ENCODE measurements at places on chromosomes 12 and 14.

GRCh38 chr12:120361506-120362208, 7.3 kb downstream of the MSI1 start:
- DNase-seq = no peak

GRCh38 chr12:57106021-57106708, 5.0 kb downstream of the STAT6 start:
- DNase-seq = no peak

DNA sequence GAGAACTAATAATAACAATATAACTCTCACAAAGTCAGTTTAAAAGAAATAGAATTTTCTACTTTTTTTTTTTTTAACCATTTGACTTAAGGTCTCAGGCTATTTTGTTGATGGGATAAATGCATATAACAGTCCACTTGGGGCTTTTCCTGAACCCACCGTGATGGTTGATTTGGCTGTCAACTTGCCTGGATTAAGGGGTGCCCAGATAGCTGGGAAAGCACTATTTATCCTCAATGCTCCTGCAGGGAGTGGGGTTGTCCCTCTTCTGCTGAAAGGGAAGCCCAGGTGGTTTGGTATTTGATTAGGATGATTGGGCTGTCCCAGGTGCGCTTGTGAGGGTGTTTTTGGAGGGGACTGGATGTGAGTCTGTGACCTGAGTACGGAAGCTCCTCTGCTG, 114.9 kb downstream of the AACS start:
- DNase-seq = no peak

DNA sequence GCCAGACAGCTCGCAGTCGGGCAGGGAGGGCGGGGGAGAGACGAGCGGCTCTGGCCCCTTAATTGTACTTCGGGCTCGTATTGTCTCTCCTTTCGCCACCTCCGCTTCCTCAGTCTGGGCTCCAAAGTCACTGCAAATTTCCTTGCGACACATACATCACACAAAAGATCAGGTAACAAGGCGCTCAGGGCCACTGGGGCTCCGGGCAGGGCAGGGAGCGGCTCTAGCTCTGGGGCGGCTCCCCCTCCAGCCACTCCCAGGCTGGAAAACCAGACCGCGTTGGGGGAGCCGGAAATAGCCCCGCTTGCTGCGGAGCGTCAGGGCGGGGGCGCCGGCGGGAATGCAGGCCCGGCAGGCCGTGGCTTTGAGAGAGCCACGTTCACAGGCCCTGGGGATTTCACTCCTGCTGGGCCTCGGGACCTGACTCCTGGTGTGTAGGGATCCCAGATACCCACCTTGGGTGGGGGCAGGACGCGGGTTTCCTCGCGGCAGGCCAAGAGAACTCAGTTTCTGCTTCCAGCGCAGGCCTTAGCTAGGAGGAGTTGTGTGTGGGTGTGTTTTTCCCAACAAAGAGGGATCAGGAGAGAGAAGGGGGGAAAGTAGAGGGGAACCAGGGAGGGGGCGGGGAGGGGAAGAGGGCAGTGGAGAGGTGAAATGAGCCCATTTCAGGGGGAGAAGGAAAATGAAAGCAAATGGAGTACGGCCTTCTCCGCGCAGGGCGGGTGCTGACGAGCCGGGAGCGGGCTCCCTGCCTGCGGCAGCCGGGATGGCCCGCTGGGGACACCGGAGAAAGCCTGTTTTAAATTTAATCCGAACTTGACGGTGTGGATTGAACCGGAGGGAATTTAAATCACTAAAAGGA, 4.4 kb upstream of the HOXC9 start:
- no peak for DNase-seq

DNA sequence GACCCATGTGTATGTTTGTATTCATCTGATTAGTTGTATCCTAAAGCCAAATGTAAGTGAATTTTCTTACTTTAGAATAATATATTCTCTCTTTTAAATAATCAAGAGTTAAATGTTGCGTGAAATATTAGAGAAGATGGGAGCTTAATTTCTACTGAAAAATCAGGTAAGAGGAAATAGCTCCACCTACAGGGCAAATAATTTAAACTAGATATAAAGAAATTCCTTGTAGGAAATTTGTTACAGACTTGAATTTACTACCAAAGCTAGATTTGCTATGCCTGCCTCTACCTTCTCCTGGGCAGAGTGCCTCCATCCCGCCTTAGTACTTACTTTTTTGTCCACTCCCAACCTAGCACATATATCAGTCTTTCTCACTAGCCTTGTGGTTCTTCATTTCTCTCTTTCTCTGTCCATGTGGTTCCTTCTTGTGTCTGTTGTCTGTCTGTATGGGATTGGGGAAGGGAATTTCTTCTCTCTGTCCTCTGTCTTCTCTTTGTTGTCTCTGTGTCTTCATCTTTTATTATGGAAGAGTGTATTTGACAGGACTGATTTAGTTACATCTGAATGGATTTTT, 44.7 kb downstream of the PALS1 start:
- DNase-seq = no peak

GRCh38 chr12:106747973-106748436, 26.5 kb upstream of the RIC8B start:
- no peak for DNase-seq

- DNase-seq = no peak
Observed at GRCh38 chr12:48000878-48001504, 3.3 kb downstream of the COL2A1 start.

- DNase-seq = no peak
Observed at GRCh38 chr12:29026419-29026818, 122.7 kb upstream of the FAR2 start.

Measured in activated naive CD4-positive, alpha-beta T cell treated with anti-CD3 and anti-CD28 coated beads, Interleukin-2, amount 50 U/mL, for 72 hours (primary cell).